ENCODE measurements at places on chromosomes 7 and 10. TPM values are rescaled to one million over a fixed set of nuclear protein-coding genes. Genes with fewer than 3 reads are reported as not detected.

DNA sequence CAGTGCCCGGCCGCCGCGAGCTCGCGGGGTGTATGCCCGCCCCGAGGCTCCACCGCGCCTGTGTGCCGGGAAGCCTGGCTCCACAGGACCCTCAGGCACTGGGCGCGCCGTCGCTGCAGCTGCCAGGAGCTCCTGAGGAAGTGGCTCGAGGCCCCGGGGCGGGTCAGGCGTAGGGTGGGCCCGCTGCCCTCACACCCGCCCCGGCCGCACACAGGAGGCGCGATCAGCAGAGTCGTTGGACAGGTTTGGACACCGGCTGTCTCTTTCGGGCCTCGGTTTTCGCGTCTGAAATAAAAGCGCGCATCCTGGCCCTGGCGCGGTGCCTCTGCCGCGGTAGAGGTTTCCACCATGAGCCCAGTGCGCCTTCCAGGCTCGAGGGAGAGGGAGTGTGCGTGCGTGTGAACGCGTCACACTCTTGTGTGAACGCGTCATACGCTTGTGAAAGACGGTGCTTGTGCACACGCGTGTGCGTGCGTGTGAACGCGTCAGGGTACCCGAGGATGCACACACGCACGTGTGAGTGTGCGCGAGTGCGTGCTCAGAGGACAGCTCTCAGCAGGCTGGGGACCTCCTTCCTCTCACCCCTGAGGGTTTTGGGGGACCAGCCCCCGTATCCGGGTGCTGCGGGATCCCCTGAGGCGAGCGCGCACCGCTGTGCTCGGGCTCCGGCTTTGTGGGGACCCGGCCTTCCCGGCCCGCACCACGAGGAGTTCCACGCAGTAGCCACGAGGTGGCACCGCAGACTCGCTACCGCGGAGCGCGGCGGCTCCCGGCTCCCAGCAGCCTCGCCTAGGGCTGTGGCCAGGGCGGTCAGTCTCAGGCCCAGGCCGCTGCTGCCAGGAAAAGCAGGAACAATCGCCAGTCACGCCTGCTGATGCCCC lies 83.8 kb downstream of the BMS1 start:
- DNase-seq: peak; percentile 79

The CYP2C19 gene
- not detected for total RNA-seq

DNA sequence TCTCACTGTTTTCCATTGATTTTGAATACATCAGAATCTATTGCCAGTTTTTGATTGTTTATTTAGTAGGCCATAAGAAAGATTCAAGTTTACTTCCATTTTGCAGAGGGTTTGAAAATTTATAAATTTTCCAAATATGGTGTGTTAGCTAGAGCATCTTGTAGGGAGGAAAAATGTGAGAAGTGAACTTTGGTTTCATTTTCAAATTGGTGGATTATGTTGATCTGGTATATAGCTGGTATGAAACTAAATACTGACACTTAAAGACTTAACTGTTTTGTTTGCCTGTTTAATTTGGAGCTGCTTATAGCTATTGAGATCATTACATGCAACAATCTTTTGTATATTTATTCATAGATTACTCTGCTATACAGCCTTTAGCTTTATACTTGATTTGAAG lies 108.1 kb downstream of the ADAM22 start:
- DNase-seq: no peak

DNA sequence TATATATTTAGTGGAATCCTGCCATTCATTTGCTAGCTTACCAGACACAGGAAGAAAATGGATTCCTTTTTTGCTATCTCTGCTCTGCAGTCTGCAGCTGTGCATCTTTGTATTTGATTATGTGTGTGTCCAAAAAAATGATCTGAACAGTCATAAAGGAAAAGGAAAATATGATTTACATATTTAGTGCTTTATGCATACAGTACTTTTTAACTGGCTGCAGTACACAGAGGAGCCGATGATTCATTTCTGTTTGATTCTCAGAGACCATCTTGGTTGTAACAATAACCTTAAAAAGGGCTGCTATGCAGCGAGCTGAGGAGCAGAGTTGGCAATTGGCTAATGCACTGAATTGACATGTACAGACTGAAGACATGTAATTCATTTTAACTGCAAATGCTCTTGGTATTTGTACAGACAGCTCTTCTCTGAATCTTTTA lies 151.3 kb upstream of the FZD1 start:
- DNase-seq: no peak

- no peak for DNase-seq
These were observed 550.6 kb upstream of the SEMA3D start for GRCh38 chr7:85737426-85737825.

The ASAH2 gene
- 2.2 TPM for total RNA-seq

DNA sequence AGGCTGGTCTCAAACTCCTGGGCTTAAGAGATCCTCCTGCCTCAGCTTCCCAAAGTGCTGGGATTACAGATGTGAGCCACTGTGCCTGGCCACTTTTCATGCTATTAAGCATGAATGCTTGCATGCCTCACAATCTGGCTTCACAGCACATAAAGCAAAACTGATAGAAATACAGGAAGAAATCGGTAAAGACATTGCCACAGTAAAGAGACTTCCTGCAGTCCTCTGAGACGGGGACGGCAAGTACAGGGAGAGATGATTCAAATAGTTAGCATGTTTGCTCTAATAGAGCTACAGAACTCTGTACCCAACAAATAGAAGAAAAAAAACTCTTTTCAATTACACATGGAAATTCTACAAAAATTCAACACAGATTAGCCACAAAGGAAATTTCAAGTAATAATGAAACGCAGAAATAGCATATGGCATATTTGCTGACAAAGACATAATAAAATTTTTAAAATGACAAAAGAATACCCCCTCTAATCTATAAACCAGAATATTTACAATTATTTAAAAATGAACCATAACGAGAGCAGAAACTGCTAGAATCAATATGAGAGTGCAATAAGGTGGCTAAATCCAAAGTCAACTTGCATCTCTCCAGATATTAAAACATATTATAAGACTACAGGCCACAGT lies 32.3 kb downstream of the CARD11 start:
- no peak for DNase-seq

The WNT2 gene
- total RNA-seq: 6.5 TPM

GRCh38 chr7:122482212-122482611 lies 177.7 kb upstream of the FEZF1 start:
- DNase-seq: no peak

- DNase-seq: no peak
These were observed 960.7 kb upstream of the CELF2 start for GRCh38 chr10:10056961-10057360.

- no peak for DNase-seq
These were observed 71.0 kb upstream of the NKX6-2 start for GRCh38 chr10:132856869-132857524.

GRCh38 chr10:114100848-114101741 lies 57.4 kb downstream of the ADRB1 start:
- no peak for DNase-seq

The ASZ1 gene
- total RNA-seq: not detected

The BMPER gene
- total RNA-seq: 3.0 TPM

DNA sequence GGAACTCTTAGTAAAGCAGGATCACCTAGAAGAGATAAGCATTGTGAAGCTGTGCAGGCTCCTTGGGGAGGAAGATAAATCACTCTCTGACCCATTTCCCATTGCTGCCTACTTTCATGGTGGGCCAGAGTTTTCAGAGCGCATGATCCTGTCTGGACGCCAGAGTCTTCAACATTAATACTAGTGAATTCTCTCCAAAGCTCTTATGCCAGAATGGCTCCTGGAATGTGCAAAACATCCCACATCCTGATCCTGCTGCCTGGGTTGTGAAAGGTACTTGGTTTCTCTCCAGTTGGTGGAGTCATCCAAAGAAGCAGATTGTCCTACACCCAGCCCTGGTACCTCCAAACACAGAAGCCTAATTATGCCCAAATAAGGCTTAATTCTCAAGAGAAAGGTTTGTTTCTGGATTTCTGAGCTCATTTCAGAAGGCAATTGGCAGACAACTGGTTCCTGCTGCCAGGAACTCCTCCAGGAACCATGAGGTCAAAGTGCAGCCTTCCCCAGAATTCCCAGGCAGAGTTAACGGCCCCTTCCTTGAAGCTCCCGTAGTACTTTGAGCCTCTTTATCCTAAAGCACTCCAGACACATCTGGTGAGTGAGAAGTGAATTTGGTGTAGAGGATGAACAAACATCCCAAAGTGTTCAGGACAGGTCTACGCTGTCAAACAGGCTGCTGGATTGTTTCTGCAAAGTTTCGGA lies 495.2 kb downstream of the PLXNA4 start:
- peak; percentile 75 for DNase-seq

DNA sequence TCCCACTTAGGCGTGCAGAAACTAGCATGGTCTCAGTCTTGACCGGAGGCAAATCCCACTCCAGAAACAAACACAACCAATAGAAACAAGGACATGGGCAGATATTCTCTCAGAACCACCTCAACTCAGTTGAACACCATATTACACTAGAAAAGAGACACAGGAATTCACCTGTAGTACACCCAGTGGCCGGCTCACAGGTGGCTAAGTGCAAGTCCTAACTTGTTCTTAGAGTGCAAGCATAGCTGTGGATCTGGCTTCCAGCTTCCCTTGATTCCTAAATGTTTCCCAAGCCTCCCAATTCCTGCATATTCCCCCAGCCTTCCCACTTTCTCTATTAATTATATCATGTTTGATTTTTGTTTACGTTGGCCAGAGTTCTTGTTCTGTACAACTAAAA lies 164.4 kb downstream of the TPK1 start:
- no peak for DNase-seq

GRCh38 chr10:43292755-43293676 lies 26.2 kb upstream of the RASGEF1A start:
- peak; percentile 66 for DNase-seq

The CTAGE8 gene
- total RNA-seq: not detected

The CNPY1 gene
- not detected for total RNA-seq

The KCNMA1 gene
- total RNA-seq: 2.3 TPM

GRCh38 chr10:57964351-57964750 lies 303.3 kb downstream of the IPMK start:
- DNase-seq: no peak

The ANXA8 gene
- 10.3 TPM for total RNA-seq

- DNase-seq: no peak
These were observed 26.0 kb downstream of the PPP1R9A start for GRCh38 chr7:94933256-94933990.

- DNase-seq: no peak
These were observed 18.4 kb downstream of the NKX2-3 start for GRCh38 chr10:99551158-99551557.

DNA sequence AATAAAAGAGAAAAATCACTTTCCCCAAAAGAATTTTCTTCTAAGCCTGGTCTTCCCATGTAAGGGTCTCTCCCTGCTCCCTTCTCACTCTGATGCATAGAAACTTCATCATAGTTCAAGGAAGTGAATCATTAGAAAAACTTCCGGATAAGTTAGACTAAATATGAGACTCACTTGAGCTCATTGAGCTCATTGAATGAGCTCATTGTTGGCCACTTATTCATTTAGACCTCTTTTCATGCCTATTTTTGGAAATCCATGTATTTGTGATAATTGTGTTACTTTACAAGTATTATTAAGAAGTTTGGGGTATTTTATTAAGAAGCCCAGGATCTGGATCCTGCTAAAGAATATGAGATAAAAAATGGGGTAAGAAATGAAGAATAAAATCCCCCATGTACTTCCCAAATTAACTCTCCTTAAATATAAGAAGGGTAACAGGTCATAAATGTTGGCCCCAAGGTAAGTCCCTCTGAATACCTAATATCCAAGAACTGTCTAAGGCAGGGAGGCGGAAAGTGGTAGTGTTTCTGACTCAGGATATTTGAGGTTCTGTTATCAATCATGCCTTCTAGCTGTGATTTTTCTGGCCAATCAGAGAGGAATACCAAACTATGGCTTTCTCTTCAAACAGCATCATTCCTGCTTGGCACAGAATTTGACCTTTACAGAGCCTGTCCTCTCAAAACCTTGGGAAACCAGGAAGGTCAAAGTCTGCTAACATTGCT lies 236.5 kb upstream of the PTN start:
- DNase-seq: no peak

The DIP2C gene
- 21.1 TPM for total RNA-seq

Data from right atrium auricular region (tissue), 2 donors.